ENCODE measurements at places on chromosomes 11 and 22.
A peak's percentile ranks its signal among the peaks of the same experiment; 100 is the strongest.

- no peak for DNase-seq
Observed at GRCh38 chr11:34651551-34651950, 30.7 kb downstream of the EHF start.

DNA sequence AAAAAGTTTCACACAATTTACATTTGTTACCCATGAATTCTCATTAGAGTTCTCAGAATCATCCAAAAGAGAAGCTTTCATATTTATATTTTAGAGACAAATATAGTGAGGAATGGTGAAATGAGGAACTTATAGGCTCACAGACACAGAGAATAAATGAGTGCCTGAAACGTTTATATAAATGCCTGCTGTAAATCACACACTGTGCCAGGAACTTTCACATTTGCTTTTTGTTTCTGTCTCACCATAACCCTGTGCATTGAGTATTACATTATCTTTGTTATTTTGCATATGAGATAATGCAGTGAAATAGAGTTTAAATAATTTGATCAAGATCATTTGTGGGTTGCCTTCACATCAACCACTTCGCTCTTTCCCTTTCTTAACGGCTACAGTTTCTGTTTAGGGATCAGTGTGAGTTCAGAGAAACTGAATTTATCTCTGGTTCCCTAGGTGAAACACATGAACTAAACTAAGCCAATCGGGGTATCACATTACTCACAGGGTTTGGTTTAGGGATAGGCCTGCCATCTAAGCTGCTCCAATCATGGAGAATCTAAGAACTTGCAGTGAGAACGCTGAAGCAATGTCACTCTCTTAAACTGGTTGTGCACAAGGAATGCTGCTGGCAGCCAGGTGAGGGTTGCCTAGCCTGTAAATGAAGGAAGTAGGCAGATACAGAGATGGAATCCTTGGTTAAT lies 1339.2 kb upstream of the TENM4 start:
- DNase-seq, result no peak

DNA sequence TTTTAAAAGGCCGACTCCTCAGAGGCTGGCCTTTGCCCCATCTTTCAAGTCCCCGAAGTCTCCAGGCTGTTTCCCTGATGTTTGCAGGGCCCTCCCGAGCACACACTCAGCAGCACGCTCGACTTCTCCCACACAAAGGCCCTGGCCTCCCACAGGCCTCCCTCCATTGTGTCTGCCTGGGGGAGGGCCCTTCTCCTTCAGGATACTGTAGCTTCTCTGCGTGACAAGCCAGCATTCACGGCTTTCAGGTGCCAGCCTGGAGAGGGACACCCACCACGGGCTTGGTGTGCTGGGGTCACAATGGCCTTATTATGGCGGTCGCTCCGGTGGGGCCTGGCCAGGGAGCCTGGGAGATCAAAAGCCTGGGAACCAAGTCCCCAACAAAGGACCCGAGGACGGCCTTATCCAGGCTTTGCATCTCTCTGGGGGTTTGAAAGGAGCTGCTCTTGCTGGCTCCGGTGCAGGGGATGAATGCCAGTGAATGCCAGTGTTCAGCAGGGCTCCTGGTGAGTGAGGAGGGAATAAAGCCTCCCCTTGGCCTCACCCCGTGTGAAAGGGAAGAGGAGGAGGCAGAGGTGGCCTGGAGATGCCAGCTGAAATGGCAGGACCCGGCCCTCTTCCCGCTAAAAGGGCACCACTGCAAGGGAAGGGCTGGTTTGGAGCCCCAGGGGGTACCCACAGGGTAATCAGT lies 55.0 kb downstream of the TRAF6 start:
- DNase-seq, result no peak

DNA sequence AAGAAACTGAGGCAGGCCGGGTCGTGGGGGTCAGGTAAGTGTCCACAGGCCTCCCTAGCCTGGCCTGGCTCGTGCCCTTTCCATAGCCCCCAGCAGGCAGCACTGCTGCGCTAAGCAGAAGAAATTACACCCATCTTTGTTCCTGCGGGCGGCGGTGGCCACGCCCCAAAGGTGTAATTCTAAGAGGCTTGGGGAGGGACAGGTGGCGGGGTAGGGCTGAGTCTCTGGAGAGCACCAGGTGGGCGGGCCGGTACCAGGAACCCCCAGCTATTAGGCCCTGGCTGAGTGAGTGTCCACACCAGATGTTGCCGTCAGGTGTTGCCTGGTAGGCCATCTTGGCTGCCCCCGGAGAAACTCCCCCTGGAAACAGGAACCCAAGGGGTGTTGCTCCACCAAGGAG lies 12.3 kb upstream of the ARAP1 start:
- no peak for DNase-seq

DNA sequence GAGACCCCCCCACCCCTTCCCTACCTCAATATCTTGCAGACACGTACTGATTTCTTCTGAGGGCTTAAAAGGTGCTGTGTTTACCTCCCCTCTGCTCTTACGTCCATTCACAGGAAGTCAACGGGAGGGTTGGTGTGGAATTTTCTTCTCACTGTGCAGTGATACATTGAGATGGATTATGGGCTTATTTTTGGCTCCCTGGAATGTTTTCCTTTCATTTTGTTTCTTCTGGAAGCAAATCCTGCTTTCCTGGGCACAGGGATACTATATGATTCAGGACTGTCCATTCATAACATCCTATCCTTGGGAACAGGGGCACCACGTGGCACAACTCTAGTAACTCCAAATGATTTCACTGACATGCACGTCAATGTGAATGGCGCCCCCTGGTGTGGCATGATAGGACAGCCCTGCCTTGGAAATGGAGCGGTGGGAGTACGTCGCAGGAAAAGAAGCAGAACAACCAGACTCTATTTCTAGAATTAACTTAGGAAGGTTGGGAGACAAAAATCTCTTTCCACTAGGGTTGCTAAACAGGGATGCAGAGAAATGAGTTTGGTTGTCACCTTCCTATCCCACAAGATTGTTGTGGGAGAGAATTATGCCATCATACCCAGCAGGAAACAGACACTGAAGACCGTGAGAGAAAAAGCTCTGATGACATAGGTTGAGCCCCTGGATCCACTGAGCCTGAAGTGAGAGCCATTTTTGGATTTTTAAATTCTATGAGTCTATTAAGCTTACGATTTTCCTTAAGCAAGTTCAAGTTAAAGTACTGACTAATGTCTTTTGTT lies 146.5 kb upstream of the RAG2 start:
- peak; percentile 68 for DNase-seq

DNA sequence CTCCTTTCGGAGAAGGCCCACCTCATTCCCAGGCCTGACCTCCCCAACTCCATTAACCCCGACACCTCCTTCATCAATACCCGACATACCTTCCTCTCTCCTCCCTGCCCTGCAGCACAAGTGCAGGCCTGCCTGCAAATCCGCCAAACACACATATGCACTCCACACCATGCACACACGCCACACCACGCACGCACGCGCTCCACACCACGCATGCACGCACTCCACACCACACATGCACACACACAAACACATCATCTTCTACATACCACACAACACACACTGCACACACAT lies 629.6 kb downstream of the TBC1D22A start:
- no peak for DNase-seq

- DNase-seq, result no peak
Observed at GRCh38 chr22:25064894-25065560, 112.5 kb downstream of the KIAA1671 start.

- no peak for DNase-seq
Observed at GRCh38 chr11:101357771-101358170, 226.0 kb downstream of the TRPC6 start.

- no peak for DNase-seq
Observed at GRCh38 chr11:86500500-86501140, 125.9 kb downstream of the CCDC81 start.
